ENCODE measurements at places on chromosomes 13 and 19.
A peak's percentile ranks its signal among the peaks of the same experiment; 100 is the strongest.

- DNase-seq: no peak
These were observed 36.8 kb upstream of the GAS6 start for GRCh38 chr13:113900646-113901045.

DNA sequence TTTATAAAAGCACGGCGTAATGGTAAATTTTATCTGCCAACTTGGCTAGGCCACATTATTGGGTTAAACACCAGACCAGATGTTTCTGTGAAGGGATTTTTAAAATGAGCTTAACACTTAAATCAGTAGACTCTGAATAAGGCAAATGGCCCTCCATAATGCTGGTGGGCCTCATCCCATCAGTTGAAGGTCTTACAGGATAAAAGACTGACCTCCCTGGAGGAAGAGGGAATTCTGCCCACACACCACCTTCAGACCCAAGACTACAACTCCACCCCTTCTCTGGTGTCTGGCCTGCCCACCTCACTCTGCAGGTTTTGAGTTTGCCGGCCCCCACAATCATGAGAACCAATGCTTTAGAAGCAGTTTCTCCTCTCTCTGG, 96.4 kb downstream of the COL4A1 start:
- no peak for DNase-seq

DNA sequence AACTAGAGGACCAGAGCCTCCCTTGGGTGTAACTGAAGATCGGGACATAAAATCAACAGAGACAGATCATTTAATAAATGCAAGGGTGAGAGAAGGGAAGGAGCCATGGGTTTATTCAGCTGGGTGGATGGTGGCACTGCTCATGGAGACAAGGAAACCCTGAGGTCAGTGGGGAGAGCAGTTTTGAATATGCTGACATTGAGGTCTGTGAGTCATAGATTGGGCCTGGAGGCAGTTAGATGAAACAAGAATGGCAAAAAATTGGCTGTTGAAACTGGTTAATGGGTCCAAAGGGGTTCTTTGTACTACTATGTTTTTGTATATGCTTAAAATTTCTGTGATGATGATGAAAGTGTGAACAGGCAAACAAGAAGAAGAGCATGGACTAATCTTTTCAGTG, 5.1 kb upstream of the GTF3A start:
- no peak for DNase-seq

- peak; percentile 28 for DNase-seq
These were observed 142.5 kb downstream of the SLC7A1 start for GRCh38 chr13:29452773-29453616.

- no peak for DNase-seq
These were observed 103.3 kb upstream of the USP29 start for GRCh38 chr19:57016491-57016890.

DNA sequence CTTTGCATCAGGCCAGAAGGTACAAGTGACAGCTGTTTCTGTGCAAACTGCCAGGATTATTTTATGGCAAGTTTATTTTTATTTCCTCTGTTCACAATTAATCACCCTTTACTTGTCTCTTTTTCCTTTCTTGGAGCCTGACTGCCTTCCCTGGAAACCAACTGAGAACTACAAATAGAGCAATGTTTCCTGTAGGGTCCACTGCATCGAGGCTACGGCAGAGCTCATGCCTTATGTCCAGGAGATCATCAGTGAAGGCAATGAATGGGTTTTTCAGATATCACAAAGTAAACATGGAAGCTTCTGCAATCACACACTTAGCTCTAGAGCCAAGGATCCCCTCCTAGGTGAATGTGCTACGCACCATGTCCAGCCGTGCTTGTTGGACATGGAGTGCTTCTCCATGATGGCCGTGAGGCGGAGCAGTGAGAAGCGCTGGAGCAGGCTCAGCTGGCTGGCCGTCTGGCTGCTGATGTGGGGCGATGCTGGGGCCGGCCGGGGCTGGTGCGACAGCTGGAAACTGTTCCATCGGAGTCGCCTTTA, 110.9 kb downstream of the KL start:
- peak; percentile 64 for DNase-seq
